ENCODE measurements at places on chromosomes 7 and 10. TPM values are rescaled to one million over a fixed set of nuclear protein-coding genes. Genes with fewer than 3 reads are reported as not detected.

DNA sequence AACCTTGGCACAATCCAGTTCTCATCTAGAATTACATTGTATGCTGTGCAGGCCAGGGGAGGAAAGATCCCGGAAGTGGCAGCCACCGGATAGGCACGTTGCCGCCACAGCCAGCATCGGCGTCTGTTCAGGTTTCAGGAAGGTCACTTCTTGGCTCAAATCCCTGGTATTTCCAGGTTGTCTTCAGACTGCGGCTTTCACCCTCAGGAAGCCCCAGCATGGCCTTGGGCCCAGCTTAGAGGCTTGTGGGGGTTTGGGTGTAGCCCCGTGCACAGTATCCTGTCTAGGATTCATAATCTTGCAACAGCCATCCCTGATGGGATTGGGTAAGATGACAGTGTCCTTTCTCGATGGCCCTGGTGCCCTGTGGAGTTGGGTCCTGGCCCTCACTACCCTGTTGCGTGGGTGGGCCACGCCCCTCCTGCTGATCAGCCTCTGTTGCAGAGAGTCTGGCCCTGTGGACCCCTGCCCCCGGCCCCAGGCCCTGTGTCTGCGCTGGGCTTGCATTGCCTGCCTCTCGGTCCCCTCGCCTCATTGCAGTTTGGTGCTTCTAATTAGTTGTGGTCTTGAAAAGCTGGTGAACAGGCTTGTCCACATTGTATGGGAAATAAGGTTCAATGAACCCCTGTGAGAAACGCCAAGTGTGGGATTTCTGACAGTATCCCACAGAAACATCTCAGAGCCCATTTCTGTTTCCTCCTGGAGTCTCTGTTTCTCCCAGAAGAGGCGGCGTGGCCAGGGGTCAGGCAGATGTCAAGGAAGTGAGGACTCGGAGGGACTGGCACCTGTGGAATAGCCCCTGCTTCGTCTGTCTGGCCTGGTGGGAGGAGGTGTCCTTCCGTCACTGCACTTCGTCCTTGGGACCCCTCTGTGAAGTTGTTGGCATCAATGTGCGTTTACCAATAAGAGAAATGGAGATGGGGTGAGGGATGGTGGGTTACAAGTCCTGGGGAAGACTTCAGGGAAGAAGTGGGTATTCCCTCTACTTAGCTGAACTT lies 77.5 kb downstream of the MGMT start:
- DNase-seq = no peak

Gene C10orf71
- polyA plus RNA-seq = 0.28 TPM

Gene CALHM2
- 8.0 TPM for polyA plus RNA-seq

GRCh38 chr10:30098629-30099028 lies 39.2 kb upstream of the JCAD start:
- DNase-seq = no peak

GRCh38 chr7:139114018-139114417 lies 4.5 kb upstream of the ZC3HAV1 start:
- DNase-seq = no peak

GRCh38 chr10:30178356-30178964 lies 119.1 kb upstream of the JCAD start:
- peak; percentile 20 for DNase-seq

Gene LLCFC1
- polyA plus RNA-seq = not detected

Gene PIP
- not detected for polyA plus RNA-seq

Gene TSPAN33
- 316 TPM for polyA plus RNA-seq

Gene MMP21
- polyA plus RNA-seq = not detected

Gene SPOCK2
- 103 TPM for polyA plus RNA-seq

DNA sequence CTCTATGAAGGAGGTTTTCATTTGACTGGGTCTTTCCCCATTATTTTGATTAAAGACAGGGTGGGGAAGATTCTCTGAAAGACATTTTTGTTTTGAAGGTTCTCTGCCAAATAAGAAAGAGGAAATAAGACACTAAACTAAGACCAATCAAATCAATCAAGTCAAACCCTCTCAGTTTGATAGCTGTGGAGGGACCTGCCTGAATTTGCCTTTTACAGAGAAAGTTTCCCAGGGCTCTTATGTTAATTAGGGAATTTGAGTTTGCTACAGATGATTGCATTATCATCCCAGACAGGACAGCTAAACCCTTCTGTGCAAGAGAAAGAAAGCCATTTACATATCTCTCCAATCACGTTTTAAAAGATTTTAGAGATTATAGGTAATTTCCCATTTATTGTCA lies 80.0 kb downstream of the CSTF2T start:
- DNase-seq = no peak

GRCh38 chr10:124688386-124688785 lies 55.8 kb downstream of the FAM53B start:
- DNase-seq = no peak

Gene NODAL
- not detected for polyA plus RNA-seq

Gene SPAM1
- not detected for polyA plus RNA-seq

- DNase-seq = no peak
Measured at GRCh38 chr10:127194599-127194998, 1.8 kb downstream of the INSYN2A start.

DNA sequence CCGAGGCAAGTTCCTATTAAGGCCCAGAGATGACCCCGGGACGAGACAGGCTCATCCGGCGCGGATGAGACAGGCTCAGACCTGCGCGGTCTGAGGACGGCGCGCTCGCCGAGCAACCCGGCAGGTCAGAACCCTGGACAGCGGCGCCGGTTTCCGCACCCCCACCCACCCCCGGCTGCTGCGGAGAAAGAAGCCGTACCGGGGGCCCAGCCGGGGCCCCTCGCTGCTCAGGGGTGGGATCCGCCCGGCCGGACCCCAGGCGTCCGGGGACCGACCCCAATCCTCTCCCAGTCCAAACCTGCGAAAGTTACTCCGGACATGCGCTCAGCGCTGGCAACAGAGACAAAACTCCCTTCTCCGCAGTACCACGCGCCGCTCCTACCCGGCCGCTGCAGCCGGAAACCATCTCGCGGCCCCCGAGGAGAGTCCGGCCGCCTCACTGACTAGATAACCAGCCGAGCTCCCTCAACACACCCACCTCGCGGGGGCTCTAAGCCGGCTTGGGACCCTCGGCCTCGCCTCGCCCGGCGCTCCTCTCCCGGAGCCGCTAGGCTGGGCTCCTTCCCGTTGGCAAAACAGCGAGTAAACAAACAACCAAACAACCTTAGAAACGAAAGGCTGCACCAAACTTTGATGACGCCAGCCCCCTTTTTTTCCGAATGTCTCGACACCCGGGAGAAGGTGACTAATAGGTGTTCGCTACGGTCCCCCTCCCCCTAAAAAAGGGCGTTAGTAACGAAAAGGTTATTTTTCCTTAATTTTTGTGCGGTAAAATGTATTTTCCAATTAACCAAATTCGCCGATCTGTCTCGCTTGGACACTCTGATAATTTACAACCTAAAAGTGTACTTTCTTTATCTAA lies 2.3 kb upstream of the DRGX start:
- DNase-seq = peak; percentile 80

GRCh38 chr7:109529712-109530111 lies 960.0 kb downstream of the DNAJB9 start:
- no peak for DNase-seq

DNA sequence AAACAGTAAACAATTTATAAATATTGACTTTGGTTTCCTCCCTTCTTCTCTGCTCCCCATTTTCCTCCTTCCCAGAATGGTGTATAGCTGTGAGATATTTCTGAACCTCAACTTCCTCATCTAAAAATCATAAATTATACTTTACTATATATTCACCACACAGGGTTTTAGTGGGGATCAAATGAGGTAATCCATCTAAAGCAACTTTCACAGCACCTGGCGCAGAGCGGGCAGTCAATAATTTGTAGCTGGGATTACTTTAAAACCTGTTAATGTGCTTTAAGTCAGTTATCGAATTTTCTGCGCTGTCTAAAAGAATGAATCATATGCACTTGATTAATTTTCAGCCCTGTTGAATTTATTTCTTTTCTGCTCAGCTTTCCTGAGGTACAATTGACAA lies 172.7 kb downstream of the PTEN start:
- no peak for DNase-seq

Gene VDAC2
- polyA plus RNA-seq = 211 TPM

DNA sequence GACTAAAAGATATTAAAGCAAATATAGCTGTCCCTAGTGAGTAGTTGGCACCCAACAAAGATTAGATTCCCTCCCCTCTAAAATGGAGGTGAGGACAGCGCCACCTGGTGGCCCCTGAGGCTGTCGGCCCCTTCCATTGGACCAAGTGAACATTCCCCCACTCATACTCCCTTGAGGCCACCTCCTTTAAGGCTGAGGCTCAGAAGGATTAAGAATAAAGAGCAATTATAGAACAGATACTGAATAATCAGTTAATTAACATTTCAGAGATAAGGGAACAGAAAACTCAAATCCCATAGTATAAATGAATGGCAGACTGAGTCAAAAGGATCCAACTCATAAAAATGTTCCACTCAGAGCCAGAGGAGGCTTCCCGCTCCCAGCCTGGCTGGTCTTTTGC lies 130.4 kb upstream of the GHITM start:
- no peak for DNase-seq

DNA sequence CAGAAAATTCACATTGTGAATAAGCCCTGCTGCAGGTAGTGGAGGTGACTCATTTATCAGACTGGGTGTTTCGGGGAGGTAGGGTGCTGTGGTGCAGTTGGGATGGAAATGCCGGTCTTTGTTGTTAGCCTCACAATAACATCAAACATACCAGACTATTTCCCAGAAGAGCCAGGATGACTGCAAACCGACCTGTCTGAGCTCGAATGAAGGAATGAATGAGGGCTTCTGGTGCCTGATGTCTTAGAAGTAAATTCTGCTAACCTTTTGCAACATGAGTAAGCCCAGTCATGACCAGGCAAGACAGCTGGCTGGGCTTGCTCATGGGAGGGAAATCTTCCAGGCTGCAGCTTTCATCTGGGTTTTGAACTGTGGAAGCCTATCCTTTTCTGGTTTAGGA lies 2.4 kb upstream of the VDAC2 start:
- DNase-seq = peak; percentile 48

DNA sequence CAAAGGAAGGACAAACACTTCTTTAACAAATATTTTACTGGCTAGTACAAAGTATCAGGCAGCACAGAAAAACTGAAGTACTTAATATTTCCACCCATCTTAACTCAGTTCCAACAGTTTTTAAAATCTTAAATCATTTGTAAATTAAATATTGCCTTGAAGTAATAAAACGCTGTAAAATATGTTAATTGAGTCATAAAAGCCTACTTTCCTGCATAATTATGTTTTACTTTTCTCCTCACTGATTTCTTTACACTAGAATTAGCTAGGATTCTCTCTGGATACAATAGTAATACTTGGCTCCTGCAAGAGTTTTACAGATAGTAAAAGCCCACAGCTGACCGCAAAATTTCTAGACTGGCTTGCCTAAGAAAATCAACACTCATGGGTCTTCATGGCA lies 74.9 kb downstream of the SFMBT2 start:
- no peak for DNase-seq

All from kidney (tissue), 22 donors.